Adrenal gland (tissue), 19 donors: ENCODE measurements at places on chromosomes 7 and 10.

DNA sequence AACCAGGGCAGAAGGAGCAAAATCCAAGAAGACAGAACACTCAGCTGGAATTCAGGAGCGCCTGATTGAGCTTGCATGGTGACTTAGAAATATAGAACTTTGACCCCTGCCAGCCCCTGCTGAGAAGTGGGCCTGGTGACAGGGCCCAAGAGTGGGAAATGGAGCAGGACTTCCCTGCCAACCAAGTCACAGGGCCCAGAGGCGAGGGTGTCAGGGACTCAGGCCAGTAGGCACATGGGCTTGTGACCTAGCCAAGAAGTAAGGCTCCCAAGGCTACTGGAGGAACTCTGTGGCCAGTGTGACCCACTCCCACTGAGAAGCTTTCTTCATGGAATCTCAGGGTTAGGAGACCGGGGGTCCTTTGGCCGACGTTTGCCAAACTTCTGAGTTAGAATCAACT is 31.9 kb downstream of the LRRC20 start:
- no peak for DNase-seq

GRCh38 chr10:110967645-110968044 is 48.2 kb downstream of the SHOC2 start:
- DNase-seq: no peak

GRCh38 chr7:41907444-41907843 is 204.6 kb upstream of the INHBA start:
- DNase-seq: no peak

DNA sequence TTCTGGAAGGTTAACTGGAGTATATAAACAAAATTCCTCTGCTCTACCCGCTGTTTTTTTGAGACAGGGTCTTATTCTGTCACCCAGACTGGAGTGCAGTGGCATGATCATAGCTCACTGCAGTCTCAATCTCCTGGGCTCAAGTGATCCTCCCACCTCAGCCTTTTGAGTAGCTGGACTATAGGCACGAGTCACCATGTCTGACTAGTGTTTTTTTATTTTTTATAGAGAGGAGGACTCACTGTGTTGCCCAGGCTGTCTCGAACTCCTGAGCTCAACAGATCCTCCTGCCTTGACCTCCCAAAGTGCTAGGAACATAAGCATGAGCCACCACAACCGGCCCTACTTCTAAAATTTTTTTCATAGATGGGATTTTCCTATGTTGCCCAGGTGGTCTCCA is 2.2 kb downstream of the RAB18 start:
- no peak for DNase-seq

DNA sequence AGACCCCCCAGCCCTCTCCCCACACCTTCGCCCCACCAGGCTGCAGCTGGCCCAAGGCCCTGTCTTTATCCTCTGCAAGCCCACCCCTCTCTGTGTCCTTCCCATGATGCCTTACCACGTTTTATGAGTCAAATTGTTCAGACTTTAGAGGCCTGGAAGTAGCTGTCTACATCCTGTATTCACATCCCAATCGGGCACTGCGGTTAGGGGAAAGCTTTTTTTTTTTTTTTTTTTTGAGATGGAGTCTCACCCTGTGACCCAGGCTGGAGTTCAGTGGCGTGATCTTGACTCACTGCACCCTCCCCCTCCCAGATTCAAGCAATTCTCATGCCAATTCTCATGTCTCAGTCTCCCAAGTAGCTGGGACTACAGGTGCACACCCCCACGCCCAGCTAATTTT is 121.5 kb upstream of the SH2B2 start:
- no peak for DNase-seq

DNA sequence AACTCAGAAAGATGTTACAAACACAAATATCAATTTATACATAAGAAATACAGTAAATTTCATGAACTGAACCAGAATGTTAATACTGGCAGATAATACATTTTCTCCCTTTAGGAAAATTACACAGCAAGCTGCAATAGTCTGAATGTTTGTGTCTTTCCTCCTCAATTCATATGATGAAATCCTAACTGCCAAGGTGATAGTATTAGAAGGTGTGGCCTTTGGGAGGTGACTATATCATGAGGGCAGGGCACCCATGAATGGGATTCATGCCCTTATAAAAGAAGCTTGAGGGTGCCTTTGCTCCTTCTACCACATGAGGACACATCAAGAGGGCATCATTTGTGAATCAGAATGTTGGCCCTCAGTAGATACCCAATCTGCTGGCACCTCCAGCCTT is 64.3 kb upstream of the GPR22 start:
- DNase-seq: no peak

DNA sequence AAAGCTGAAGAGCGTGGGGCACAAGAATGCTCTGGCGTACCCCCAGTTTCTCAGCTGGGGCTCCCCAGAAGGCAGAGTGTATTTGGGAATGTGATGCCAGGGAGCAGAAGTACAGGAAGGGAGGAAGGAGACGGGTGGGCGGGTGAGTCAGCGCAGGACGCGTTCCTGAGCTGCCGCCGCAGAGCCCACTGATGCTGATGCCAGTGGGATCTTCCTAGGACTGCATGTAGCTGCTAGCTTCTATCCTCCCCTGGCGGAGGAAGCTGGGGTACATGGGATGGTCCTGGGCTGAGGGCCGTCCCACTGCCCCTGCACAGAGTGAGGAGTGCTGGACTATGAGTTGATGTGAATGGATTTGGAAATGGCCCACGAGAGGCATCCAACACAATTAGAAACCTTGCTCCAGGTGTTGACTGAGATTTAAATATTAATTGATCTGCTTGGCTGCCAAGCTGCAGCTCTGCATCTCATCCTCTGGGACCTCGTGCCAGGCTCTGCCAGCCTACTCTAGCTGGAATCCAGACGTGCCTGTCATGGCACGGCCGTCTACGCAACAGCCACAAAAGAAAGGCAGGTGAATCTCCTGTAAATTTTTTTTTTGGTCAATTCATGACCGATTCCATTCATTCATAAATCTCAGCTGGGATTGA is 66.2 kb upstream of the RHEB start:
- no peak for DNase-seq

DNA sequence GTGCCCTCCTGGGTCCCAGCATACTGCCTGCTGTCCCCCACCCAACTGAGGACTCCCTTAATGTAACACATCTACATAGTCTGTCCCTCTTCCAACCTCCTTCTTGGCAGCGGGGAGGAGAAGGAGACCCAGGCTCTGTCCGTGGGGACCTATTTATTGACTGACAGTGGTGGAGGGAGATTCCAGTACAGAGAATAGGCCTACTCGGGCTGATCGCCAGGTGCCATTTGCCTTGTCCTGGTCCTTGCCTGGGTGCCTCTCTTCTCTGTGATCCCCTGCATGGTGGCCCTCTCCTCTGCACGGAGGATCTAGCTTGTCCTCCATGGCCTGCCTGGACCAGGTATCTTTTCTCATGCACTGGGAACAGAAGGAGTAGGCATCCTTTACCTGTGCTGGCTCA is 17.0 kb downstream of the GHRHR start:
- no peak for DNase-seq

- no peak for DNase-seq
These were observed 16.9 kb downstream of the SVIL start for GRCh38 chr10:29617880-29618340.

- no peak for DNase-seq
These were observed 711 bp downstream of the HIP1 start for GRCh38 chr7:75737856-75738603.

DNA sequence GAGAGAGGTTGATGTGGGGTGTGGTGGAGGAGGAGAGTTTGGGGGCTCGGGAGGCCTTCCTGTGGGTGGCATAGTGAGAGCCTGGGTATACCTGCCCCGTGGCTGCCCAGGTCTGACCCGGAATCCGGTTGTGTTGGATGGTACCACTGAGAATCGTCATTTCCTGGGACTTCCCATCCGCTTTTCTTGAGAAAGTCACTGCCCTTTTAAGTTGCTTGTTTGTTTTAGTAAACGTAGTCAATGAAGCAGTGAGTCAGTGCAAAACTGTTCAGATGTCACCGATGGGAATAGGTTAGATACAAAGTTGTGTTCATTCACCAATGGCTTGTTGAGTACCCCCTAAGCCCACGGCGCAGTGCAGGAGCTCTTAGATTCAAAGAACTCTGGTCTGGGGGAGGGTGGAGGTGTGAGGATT is 285.8 kb downstream of the CAMK1D start:
- no peak for DNase-seq
